Dermis lymphatic vessel endothelial cell (primary cell): ENCODE measurements at places on chromosomes 2 and 18. TPM values are rescaled to one million over a fixed set of nuclear protein-coding genes. Genes with fewer than 3 reads are reported as not detected.

Gene MBOAT2
- 6.3 and 10.1 TPM in 2 replicates for total RNA-seq

Gene ANKRD30B
- under 0.01 TPM in 1 of 2 replicates, not detected in the other for total RNA-seq

Gene RAB12
- total RNA-seq: 48.4 and 51.4 TPM in 2 replicates

Gene COL3A1
- total RNA-seq: 0.95 and 6.9 TPM in 2 replicates

Gene NCKAP5
- 0.09 and 0.11 TPM in 2 replicates for total RNA-seq

Gene SLC1A4
- total RNA-seq: 10.6 and 14.7 TPM in 2 replicates

Gene MSH2
- 19.2 and 30.7 TPM in 2 replicates for total RNA-seq

Gene ATP8B1
- 20.4 and 31.9 TPM in 2 replicates for total RNA-seq

Gene CYRIA
- 33.6 and 46.8 TPM in 2 replicates for total RNA-seq

Gene AMER3
- total RNA-seq: not detected in 2 replicates

Gene ATP6V1B1
- total RNA-seq: not detected in 2 replicates

Gene RALB
- total RNA-seq: 166 and 294 TPM in 2 replicates

Gene ABCB11
- not detected in 2 replicates for total RNA-seq

Gene MAL
- not detected in 2 replicates for total RNA-seq

Gene EDAR
- total RNA-seq: not detected in 2 replicates

Gene AP1S3
- total RNA-seq: 0.65 and 0.95 TPM in 2 replicates

Gene GPR45
- not detected in 2 replicates for total RNA-seq

Gene PFN4
- total RNA-seq: 0.17 and 0.76 TPM in 2 replicates

Gene GCG
- total RNA-seq: not detected in 2 replicates

Gene LCT
- total RNA-seq: under 0.01 TPM in 2 replicates

Gene C18orf63
- total RNA-seq: not detected in 2 replicates

Gene SRD5A2
- total RNA-seq: not detected in 2 replicates

Gene GCFC2
- total RNA-seq: 14.2 and 19.3 TPM in 2 replicates

Gene FSIP2
- under 0.01 TPM in 2 replicates for total RNA-seq

Gene DCDC2C
- total RNA-seq: not detected in 2 replicates

Gene POMC
- total RNA-seq: 0.54 and 0.86 TPM in 2 replicates

Gene RIT2
- not detected in 2 replicates for total RNA-seq

Gene CXCR2
- total RNA-seq: not detected in 2 replicates

Gene STARD6
- 0.11 TPM in 1 of 2 replicates, not detected in the other for total RNA-seq

Gene HTR2B
- total RNA-seq: 1.5 TPM in 2 replicates

Gene ABCG5
- not detected in 2 replicates for total RNA-seq

Gene MCFD2
- 216 and 246 TPM in 2 replicates for total RNA-seq

Gene RNF25
- total RNA-seq: 31.8 and 33.7 TPM in 2 replicates

Gene C1QL2
- total RNA-seq: not detected in 2 replicates

Gene PAX3
- total RNA-seq: under 0.01 and 0.33 TPM in 2 replicates

Gene SLC4A3
- under 0.01 and 0.26 TPM in 2 replicates for total RNA-seq

Gene CCDC148
- total RNA-seq: 0.22 and 0.34 TPM in 2 replicates

Gene KCNG2
- 0.43 and 0.69 TPM in 2 replicates for total RNA-seq

Gene UGP2
- total RNA-seq: 89.0 and 129 TPM in 2 replicates
